GM04503 (cell line): ENCODE measurements at places on chromosomes 2 and 18.

GRCh38 chr18:48162956-48163737 lies 232.7 kb upstream of the SMAD2 start:
- no peak for DNase-seq

DNA sequence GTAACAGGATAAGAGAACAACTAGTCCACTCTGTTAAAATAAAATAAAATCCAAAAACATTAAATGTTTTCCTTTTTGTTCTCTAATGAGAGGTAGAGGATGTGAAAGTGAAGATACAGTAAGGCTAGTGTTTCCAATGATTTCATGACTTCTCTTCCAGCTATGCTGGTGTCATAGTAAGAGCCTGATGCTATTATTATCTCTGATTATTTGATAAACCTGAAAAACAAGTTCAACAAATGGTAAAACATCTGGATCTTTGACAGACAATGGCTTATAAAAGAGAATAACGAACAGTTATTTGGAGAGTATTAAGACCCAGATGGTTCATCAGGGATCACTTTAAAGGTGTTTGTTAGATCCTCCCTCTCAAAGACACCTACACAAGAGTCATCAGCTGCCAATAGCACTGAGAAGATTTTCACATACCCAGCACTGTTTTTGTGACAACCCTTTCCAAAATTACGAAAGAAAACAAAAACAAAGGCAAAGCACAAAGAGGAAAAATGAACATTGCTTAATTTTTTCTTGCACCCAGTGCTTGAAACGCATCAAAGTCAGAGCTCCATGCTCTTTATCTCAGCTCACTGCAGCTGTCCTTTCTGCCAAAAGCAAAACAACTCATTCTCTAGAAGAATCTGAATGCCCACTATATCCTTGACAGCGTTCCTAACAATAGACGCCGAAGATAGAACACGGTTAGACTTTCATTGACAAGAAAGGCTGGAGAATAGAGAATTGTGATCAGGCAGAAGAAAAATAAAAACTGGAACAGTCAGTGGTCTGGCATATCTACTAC lies 168.6 kb downstream of the SLC8A1 start:
- DNase-seq, result no peak

GRCh38 chr2:120020554-120020953 lies 7.7 kb downstream of the EPB41L5 start:
- DNase-seq, result no peak

GRCh38 chr2:19363474-19363778 lies 5.0 kb upstream of the OSR1 start:
- DNase-seq, result no peak

- DNase-seq, result no peak
These were observed 73.8 kb downstream of the RTP5 start for GRCh38 chr2:241943209-241943850.

- no peak for DNase-seq
These were observed 7.3 kb downstream of the IER3IP1 start for GRCh38 chr18:47168913-47169312.

GRCh38 chr2:127581516-127582490 lies 46.3 kb downstream of the MYO7B start:
- no peak for DNase-seq

DNA sequence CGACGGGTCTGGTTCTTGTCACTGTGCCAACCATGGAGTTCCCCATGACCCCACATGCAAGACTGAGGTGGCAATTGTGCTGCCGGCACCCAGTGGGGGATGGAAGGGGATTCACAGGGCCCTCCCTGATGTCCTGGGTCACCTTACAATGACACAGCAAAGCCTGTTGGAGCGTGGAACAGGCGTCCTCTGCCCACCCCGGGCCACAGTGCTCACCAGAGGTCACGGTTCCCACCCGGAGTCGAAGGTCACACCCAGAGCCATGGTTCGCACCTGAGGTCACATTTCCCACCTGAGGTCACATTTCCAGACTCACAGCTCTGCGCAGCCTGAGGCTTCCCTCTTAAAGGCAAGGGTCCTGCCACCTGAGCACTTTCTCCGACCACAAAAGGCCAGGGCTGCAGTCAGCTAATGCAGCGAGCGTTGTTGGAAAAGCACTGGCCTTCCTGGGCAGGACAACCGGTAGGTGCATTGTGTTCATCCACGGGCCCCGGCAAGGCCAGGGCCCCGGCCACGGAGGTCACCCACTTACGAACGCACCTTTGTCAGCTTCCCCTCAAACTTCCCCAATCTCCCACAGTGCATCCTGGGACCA lies 24.0 kb downstream of the KIF1A start:
- no peak for DNase-seq
